ENCODE measurements at places on chromosomes 12 and 14. TPM values are rescaled to one million over a fixed set of nuclear protein-coding genes. Genes with fewer than 3 reads are reported as not detected.

DYRK2 gene
- total RNA-seq: 9.7 TPM

KRT72 gene
- total RNA-seq: not detected

RPL10L gene
- total RNA-seq: not detected

PLCZ1 gene
- total RNA-seq: not detected

C14orf180 gene
- not detected for total RNA-seq

PLXNC1 gene
- total RNA-seq: 0.09 TPM

FOXA1 gene
- total RNA-seq: 0.09 TPM

ANO2 gene
- 33.1 TPM for total RNA-seq

MYO1H gene
- not detected for total RNA-seq

REP15 gene
- 1.5 TPM for total RNA-seq

ENDOU gene
- total RNA-seq: not detected

NKX2-1 gene
- total RNA-seq: not detected

ACOT4 gene
- 0.27 TPM for total RNA-seq

AQP6 gene
- total RNA-seq: not detected

KIF26A gene
- 15.2 TPM for total RNA-seq

PPP1R36 gene
- total RNA-seq: 0.85 TPM

TSPAN8 gene
- total RNA-seq: 0.99 TPM

AQP2 gene
- not detected for total RNA-seq

TAS2R30 gene
- total RNA-seq: 3.0 TPM

IQSEC3 gene
- not detected for total RNA-seq

MTRFR gene
- 9.5 TPM for total RNA-seq

FAM181A gene
- not detected for total RNA-seq

SYCP3 gene
- total RNA-seq: 0.09 TPM

RHEBL1 gene
- total RNA-seq: 0.94 TPM

ADAMTS20 gene
- not detected for total RNA-seq

GPR68 gene
- total RNA-seq: 1.3 TPM

ADCY6 gene
- total RNA-seq: 34.6 TPM

MMP14 gene
- 236 TPM for total RNA-seq

FAM90A1 gene
- total RNA-seq: not detected

SALL2 gene
- total RNA-seq: 0.45 TPM

FGF6 gene
- total RNA-seq: not detected

ARHGDIB gene
- 193 TPM for total RNA-seq

PELI2 gene
- 3.6 TPM for total RNA-seq

LLPH gene
- total RNA-seq: 4.0 TPM

STON2 gene
- 0.18 TPM for total RNA-seq

Data from endothelial cell of coronary artery (primary cell).